ENCODE measurements at places on chromosomes 12 and 14.

DNA sequence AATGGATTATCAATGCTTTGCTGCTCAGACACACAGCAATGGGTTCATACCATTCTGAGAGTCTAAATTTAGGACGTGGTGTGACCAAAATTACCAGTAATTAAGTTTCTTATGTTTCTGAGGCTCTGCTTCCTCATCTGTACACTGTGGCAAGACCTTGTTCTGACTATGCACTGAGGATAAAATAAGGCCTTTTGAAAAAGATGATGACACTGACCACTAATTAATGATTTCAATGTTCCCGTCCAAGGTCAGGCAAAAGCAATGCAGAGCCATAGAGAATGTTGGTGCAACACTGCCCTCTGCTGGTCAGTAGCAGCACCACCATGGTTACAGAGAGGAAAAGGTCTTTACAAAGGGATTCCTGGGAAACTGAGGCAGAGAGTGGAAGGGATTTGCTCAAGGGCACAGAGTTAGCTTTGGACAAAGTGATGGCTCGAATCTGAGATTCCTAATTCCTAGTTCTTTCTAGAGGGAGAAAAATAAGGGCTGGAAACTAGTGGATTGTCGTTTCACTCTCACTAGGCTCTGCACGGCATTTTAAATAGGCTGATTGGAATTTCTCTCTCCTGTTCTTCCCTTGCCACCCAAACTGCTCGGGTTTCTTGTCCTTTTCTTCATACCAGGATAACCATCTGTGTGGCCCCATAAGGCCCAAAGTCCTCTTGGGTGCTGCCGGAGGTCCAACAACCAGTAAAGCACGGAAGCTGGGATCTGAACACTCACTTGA is 22.3 kb upstream of the P2RX7 start:
- peak; percentile 21 for DNase-seq

GRCh38 chr14:97539884-97540283 is 742.7 kb downstream of the VRK1 start:
- DNase-seq = no peak

GRCh38 chr14:25843481-25844470 is 754.1 kb downstream of the NOVA1 start:
- peak; percentile 92 for DNase-seq

DNA sequence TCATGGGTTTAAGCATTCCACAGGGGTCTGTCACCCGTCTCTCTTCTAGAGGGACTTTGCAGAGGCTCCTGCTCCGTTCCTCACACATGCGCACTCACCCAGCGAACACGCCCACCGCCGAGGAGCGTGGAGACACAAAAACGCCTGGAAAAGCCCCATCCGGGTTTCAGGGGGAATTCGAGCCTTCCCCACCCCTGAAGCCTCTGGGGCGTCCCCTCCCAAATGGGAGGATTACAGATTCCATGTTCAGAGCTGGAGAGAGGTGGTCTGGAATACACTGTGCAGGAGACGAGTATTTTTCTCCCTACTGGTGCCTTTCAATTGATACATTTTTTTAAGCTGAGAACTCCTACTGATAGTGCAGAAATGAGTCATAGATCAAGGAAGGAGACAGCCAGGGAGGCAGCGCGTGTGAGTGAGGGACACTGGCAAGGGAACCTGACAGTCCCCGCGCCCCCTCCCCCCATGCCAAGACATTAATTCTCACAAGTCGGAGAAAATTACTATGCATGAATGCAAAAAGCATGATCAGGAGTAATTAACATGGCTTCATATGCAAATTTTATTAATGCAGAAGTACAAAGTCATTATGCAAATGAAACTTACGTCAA is 36.9 kb downstream of the BCL11B start:
- peak; percentile 81 for DNase-seq

DNA sequence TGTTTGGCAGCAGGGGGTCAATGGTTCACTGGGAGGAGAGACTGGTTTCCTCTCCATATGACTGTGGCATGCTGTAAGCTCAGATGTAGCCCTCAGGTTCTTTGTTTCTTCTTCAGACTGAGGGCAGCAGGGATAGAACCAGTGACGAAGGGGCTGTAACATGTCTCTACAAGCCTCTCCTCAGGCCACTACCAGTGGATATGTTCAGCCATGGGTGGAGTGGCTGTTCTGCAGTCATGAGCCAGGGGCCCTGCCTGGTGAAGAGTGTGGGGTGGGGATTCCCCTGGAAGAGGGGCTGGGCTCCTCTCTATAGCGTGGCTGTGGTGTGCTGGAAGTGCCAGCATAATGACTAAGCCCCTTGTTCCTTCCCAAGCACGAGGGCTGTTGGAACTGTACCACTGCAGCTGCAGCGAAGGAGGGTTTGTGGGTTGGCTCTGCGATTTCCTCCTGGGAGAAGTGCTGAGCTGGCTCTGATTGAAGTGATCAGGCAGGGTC is 55.8 kb downstream of the CMAS start:
- DNase-seq = peak; percentile 37

DNA sequence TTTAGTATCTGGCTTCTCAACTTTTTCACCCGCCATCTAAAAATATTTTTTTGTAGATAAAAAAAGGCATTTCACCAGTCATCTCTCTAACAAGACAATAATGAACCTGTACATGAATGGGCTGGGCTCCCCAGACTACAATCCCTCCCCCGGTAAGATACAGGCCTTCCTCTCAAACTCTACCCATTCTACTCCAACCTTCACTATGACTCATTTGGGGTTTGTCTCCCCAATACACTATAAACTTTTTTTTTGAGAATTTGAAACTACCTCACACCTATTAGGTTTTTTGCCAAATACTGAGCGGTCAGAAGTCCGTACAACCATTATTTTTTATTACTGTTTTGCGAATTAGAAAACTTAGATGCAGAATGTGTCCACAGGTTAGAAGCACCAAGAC is 784 bp downstream of the RPL6 start:
- DNase-seq = no peak

DNA sequence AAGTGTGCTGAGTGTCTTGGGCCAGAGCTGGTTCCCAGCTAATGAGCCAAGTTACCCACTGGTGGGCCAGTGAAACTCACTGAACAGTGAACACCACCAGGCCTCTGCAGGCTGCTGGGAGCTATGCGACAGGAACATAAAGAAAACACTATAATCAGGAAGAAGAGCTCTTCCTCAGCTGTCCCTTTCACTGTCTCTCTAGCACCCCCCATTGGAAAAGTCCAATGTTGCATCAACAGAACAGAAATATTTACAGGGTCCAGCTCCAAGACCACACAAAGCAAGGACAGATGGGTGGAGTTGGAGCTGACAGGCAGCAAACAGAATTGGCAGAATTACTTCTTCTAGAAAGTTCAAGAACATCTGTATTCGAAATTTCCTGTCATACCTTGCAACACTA is 903.6 kb upstream of the TMEM132C start:
- no peak for DNase-seq

- DNase-seq = peak; percentile 27
Observed at GRCh38 chr12:109775172-109775881, 57.9 kb downstream of the TRPV4 start.

GRCh38 chr12:130622803-130623202 is 93.3 kb downstream of the RIMBP2 start:
- DNase-seq = no peak

DNA sequence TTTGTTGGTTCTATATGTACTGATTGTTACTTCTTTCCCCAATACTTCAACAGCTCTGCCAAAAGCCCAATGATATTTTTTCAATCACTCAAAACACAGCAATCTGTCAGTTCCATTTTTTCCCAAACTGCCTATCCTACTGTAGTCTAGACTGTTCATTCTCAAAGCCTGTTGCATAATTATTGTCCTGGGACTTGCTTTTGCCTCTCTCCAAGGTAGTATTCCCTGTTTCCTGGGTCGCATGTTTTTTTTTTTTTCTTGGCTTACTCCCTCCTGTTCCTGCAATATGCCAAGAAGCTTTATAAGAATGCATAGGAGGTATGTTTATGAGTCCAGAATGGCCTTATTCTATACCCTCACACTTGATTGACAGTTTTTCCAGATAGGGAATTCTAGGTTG is 19.9 kb upstream of the CCNT1 start:
- no peak for DNase-seq

DNA sequence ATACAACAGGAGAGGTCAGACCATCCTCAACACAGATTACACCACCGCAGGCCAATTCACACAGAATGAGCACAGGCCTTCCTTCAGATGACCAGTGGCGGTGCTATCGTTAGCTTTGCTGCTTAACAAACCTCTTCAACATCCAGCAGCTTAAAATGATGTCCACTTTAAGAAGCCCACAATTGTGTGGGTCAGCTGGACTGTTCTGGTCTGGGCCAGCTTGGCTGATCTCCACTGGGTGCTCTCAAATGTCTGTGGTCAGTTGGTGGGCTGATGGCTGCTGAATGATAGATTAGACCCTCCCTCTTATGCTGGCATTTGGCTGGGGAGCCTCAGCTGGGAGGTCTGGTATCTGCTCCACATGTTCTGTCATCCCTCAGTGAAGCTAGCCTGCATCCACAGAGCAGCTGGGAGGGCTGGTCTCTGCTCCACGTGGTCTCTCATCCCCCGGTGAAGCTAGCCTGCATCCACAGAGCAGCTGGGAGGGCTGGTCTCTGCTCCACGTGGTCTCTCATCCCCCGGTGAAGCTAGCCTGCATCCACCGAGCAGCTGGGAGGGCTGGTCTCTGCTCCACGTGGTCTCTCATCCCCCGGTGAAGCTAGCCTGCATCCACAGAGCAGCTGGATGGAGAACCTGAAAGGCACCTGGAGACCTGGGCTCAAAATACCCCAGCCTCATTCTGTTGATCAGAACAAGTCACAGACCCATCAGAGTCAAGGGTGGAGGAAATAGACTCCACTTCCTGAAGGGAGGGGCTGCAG is 203.6 kb upstream of the DIO3 start:
- no peak for DNase-seq

DNA sequence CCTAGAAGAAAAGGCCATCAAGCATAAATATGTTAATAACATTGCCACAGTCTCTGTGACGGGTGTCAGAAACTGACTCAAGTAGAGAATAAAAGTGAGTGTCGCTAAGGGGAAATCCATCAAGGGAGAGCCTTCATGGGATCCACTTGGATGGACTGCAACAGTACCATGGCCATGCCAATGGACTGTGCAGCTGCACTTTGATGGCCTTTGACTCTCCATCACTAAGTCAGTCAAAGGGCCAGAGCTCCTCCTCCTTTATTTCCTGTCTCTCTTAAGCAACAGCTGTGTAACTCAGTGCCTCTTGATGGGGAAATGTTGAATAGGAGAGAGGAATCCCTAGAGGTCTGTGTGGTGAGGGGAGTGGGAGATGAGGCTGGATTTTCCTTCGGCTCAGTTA is 335.2 kb downstream of the BMP4 start:
- no peak for DNase-seq

- no peak for DNase-seq
Observed at GRCh38 chr14:47705683-47706082, 30.3 kb upstream of the MDGA2 start.

- no peak for DNase-seq
Observed at GRCh38 chr12:86228656-86229055, 27.5 kb downstream of the MGAT4C start.
